DMS 273 treated with DMSO at 0.1 percent for 48 hours (cell line): ENCODE measurements at places on chromosomes 11 and 22.
A peak's percentile ranks its signal among the peaks of the same experiment; 100 is the strongest.

GRCh38 chr11:66918741-66919140, 39.4 kb downstream of the PC start:
- DNase-seq: no peak

DNA sequence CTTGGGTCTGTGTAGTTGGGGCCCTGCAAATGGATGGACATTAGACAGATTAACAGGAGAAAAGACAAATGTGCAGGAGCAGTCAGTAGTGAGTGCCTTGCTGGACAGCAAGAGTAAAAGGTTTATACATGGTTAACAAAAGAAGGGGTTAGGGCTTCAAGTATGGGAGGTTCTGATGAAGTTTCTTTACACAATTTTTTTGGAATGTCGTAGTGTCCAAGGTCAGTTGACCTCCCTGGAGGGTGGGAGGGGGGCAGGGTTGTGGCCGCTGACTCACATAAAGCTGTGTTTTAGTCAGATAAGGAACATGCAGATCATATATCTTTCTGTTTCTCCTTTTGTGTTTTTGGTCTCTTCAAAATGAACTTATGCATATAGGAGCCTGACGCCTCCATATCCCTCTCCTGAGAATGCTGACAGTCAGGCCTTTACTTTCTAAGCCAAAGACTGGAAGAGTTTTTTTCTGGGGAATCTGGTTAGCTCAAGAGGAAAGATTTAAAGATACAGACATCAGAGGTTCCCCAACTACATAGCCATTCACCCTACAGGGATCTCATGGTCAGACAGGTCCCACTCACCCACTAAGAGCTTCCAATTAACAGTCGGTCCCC, 134.3 kb downstream of the NECTIN1 start:
- DNase-seq: no peak

GRCh38 chr22:29369460-29369859, 18.9 kb downstream of the AP1B1 start:
- DNase-seq: no peak

DNA sequence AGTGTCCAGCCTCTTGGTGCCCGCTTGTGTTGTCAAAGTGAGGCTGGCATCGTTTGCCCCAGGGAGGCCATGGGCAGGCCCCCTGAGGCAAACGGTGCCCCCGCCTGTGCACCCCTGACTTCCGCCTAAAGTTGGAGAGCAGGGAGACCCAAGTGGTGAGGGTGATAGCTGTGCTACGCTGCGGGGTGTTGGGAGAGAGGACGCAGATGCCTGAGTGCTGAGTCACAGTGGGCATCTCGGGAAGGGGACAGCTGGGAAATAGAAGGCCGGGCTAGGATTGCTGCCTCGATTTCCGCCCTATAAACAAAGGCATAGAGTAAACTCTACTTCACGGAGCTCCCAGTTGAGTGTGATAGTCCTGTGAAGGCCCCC, 5.8 kb downstream of the GRIK4 start:
- DNase-seq: no peak

- no peak for DNase-seq
These were observed 141.3 kb upstream of the TTC12 start for GRCh38 chr11:113173126-113173525.

GRCh38 chr11:117589063-117589462, 208.0 kb downstream of the DSCAML1 start:
- DNase-seq: no peak

DNA sequence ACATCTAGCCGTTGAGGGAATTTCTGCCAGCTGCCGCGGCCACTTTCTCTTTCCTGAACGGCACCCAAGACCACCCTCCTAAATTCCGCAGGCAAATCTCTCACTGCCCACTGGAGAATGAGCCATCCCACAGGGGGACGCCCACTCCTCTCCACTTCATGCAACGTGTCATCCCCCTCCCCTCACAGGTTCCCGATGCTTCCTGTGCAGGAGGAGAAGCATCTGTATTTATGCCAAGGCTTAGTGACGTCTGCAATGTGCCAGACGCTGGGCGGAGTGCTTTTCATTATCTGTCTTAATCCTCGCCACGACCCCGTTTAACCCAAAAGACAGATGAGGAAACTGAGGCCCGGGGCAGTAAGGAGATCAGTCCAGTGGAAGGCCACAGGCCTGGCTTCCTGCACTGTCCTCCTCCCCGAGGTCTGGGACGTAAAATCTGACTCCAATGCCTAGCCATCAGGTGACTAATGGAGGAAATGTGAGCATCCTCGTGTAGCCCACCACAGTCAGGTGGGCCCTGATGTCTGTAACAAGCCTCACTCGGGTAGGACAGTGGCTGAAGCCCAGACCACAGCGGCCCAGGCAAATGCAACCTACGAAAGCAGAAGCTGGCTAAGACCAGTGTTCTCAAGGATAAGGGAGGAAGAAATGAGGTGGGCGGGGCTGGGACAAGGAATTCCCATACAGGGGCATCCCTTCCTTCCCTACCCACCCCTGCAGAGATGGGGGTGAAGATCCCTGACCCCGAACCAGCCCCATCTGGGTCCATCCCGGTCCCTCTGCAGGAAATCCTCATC, 23.1 kb downstream of the MN1 start:
- no peak for DNase-seq

- no peak for DNase-seq
These were observed 1.4 kb downstream of the SIK2 start for GRCh38 chr11:111603611-111604130.

DNA sequence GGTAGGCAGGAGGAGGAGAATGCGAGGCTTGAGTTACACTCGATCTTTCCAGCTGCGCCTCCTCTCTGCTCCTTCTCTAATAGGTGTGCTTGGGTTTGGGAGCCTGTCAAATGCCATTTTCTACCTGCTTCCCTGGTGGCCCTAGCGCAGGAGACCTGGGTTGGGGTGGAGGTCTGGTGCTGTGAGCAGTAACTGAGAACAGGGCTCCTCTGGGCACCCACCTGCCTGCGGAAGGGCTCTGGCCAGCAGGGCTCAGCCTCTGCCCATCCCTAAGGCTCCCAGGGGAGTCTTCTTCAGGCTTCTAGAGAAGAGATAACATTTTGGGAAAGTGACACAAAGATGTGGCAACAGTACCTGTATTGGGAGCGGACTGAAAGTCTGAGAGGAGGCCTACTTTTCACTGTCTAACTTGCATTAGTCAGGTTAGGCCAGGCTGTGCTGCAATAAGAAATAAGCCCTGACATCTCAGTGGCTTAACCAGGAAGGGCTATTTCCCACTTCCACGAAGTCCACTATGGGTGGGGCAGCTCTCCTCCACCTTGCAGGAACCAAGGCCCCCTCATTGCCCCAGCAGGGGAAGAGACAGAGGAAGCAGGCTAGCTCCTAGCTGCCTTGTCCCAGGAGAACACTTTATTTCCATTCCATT, 7.7 kb upstream of the LTO1 start:
- no peak for DNase-seq

DNA sequence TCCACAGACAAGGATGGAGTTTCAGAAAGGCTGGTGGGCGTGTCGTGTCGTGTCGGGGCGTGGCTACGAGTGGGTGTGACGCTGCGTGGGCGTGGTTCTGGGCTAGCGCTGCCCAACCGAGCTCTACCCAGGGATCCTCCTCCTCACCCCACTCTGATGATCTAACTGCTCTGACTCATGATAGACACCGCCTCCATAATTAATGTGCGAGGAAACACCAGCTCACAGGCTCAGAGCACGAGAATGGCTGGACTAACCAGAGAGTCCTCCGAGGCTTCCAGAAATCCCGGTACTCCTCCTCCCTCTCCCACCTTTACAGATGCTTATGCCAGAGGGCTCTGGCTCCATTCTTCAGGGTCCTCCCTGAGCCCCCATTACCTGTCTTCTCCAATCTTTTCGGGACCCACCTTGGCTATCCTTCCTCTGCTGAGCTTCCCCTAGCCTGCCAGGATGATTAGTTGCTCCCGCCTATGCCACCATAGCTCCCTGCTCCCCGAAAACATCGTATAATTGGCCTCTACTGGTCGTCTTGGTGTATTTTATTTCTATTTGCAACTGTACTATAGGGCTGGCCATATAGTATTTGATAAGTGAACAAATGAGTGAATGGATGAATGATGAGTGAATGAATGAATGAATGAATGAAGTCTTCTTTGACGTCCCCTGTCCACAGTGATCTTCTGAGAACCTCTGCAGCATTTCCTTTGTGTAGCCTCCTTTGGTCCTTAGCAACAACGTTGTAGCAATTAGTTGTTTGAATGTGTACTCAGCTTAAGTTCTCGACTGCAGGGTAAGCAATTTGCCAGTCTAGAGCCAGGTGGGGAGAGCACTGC, 21.7 kb downstream of the TMPRSS13 start:
- DNase-seq: peak; percentile 64

DNA sequence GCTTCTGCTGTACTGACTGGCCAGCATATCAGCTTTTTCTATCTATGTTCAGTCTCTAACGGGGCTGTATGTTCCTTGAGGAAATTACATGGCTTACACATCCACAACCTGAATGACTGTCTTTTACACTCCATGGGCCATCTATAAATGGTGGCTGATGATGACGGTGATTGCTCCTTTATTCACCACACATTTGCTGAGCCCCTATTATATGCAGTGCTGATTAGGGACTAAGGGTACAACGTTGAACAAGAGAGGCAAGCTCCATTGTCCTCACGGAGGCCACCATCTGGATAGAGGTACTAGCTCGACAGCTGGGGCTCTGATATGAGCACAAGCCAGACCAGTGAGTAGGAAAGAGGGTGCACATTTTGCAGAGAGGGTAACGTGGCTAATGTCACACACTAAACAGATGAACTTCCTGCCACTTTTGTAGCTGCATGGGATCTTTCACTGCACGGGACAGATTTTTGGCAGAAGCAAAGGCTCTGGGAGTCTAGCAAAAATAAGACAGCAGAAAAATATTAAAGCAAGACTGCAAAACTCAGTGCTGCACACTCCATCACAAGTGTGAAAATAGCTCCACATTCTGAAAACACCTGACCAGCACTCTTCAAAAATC, 30.6 kb downstream of the DRD2 start:
- DNase-seq: peak; percentile 28

- no peak for DNase-seq
These were observed 97.4 kb downstream of the WNT7B start for GRCh38 chr22:45879552-45879949.

DNA sequence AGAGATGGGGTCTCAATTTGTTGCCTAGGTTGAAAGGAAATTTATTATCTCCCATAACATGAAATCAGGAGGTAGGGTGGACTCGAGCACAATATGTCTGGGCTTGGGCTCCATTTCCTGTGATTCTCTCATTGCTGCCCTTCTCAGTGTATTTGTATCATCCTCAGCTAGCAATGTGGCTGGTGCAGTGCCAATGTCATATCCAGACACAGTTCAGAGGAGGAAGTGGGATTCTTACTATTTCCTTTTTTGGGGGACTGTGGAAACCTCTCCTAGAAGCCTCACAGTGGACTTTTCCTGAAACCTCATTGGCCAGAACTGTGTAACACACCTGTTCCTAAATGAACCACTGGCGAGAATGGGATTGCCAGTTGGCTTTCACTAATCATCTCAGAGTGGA, 21.0 kb upstream of the SWAP70 start:
- no peak for DNase-seq

DNA sequence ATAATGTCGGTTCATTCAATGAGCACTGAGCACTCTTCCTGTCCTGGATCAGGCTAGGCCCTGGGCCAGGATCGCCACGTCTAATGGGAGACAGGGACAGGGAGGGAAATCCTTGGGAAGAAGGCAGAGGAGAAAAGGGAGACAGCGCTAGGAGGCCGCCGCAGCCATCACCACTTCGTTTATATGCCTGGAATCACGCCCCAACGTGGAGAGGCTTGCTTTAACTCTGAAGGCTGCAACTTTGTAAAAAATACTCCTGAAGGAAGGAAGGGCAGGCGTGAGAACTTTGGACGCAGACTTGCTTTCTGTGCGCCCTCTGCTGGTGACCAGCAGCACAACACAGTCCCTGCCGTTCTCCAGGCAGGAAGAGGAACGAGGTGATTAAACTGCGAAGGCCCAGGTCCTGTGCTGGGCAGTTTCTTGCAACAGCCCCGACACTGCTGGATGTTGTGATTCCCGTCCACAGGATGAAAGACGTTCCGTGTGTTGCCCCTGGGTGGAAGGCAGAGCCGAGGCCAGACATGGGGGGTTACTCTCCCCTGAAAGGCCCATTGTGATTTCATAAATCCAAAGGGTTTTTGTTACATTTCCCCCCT, 22.1 kb downstream of the RIBC2 start:
- peak; percentile 46 for DNase-seq

GRCh38 chr11:125579811-125580210, 10.5 kb downstream of the EI24 start:
- DNase-seq: no peak

- no peak for DNase-seq
These were observed 2.5 kb upstream of the OR52D1 start for GRCh38 chr11:5486003-5486402.

GRCh38 chr22:27603111-27603799, 198.3 kb downstream of the MN1 start:
- DNase-seq: no peak

GRCh38 chr11:1844221-1845094, 5.7 kb downstream of the TNNI2 start:
- DNase-seq: no peak

DNA sequence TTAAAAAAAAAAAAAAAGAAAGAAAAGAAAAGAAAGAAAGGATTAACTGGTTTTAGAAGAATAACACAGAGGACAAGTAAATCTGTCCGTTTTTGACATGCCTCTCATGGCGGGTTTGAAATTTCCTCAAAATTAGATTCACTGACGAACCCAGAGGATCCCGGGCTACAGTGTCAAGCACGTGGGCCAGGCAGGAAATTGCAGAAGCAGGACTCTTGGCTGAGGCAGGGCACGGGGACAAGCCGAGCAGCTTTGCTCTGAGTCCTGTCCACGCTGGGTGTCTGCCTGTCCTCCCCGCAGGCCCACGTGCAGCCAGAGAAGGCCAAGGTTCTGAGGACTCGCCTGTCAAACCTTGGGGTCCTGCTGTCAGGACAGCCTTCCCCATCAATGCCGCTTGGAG, 24.7 kb downstream of the GAL start:
- DNase-seq: no peak

DNA sequence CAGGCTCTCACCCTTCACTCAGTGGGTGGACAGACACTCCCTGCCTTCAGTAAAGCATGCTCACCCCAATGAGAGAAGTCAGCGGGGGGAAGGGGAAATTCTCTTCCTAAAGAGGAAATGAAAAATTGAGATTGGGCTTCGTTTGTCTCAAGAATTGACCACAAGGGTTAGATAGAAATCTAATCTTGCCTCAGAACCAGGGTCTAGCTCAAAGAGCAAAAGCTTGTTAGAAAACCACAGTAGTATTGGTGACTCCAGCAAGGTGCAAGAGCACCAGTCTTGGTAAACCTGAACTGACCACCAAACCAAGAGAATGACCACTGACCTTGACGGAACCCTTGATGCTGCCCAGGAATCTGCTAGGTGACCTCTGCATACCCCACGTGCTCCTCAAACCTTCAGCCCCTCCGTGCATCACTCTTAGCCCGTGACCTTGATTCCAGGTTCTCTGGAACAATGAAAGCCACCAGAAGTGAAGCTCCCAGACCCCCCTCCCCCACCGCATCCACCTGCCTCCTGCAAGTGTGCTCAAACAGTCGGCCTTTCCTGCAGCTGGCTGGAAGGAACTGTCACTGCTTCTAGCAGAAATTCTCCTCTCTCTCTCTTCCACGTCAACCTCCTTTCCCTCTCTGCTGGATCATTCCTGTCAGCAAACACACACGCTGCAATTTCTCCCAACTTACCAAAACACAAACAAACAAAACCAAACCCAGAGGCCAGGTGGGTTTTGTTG, 3.1 kb upstream of the TMA7B start:
- no peak for DNase-seq
